ENCODE measurements at places on chromosomes 11 and 22. TPM values are rescaled to one million over a fixed set of nuclear protein-coding genes. Genes with fewer than 3 reads are reported as not detected.

OR5P2 gene
- not detected for total RNA-seq

DNA sequence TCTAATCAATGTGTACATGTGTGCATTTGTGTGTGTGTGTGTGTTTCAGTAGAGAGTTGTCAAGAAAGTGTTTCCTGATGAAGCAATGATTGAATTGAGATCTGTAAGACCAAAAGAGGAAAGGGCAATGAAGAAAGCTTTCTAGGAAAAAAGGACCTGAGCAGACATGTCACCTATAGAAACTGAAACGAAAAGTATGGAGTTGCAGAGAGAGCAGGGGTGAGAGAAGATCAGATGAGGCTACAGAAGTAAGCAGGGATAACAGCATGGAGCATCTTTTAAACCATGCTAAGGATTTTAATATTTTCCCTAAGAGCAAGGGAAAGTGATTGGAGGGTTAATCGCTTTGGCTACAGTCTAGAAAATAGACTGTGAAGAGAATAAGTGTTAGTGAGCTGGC is 1459.4 kb upstream of the TENM4 start:
- DNase-seq, result no peak

TYR gene
- not detected for total RNA-seq

GRCh38 chr11:8802251-8802650 is 108.7 kb upstream of the AKIP1 start:
- DNase-seq, result no peak

DNA sequence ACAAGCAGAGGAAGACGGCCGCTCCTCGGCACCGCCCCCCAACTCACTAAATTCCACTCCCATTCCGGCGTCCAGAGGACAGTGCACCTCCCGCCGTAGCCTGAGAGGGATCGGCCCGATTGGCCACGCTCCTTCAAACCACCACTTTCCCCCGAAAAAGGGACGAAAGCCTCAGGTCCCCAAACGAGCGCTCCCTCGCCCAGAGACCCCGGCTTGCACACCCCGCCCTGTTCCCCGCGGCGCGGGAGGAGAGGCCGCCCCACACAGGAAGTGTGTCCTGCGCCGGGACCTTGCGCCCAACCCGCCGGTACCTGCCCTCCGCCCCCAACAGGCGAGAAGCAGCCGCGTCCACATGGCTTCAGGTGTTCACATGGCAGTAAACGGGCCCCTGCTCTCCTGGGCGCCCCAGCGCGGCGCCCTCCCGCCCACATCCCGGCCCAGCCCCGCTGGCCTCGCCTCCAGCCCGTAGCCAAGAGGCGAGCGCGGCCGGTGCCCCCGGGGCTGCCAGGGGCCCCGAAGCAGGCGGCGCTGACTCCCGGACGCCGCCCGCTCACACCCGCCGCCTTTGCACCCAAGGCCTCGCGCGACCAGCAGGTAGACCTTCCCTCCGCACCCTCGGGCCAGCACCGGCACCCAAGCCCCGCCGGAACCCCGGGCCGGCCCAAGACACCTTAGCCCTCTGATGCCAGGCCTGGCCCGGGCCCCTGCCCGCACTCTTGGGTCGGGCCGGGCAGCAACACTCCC is 849 bp downstream of the TCF20 start:
- DNase-seq, result peak; percentile 87

BEST1 gene
- total RNA-seq, result 0.58 TPM

DNA sequence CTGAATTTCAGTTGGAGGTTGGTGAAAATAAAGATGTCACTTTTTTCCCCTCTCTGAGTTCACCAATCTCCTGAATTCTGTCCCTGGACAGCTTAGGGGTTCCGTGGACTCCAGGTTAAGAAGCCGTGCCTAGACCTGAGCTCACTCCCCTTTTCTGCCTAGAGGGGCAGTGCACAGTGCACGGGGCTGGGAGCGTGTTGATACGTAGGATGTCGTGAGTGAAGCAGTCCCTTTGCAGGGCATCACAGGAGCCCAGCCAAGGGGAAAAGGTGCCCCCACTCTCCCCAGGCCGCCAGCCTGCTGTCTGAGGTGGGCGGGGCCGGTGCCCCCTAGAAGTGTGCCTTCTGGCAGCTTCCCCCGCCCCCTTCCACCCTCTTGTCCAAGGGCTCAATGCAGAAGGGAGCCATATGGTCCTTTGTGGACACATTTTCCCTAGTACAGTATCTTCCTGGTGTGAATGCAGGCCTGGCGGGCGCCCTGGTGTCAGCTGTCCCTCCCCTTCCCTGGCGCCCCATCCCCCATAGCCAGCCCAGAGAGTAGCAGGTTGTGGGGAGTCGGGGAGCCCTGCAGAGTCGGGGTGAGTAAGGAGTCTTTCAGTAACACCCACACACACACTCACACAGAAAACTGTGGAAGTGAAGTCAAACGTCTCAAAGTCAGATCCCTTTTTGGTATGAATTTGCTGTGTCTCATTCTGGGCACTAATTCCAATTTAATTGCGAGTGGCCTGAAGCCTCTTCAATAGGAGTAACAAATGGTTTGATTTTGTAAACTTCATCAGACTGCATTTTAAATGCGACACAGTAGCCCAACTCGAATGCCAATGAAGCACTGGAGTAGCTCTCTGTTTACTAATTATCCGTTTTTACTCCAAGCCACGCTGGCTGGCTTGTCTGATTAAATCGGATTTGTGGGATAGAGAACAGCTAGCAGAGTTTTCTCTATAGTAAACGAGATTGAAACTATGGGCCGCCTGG is 67.5 kb upstream of the NNMT start:
- DNase-seq, result no peak

OSM gene
- 0.44 TPM for total RNA-seq

DNA sequence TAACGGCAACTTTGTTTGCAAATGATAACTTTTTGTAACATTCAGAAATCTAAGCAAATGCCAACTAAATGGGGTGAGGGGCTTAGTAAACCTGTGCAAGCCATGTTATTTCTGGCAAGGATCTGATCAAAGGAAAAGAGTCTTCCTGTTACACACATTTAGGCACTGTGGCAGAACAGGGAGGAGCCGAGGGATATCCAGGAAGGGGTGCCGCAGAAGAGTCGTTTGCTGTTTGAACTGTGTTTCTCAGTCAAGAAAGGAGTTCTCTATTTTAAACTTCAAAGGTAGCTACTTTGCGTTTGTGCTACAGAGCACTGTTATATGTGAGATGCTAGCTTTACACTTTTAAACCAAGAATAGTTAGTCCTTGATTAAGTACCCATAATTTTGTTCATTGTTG is 175.5 kb downstream of the ETS1 start:
- DNase-seq, result no peak

DNA sequence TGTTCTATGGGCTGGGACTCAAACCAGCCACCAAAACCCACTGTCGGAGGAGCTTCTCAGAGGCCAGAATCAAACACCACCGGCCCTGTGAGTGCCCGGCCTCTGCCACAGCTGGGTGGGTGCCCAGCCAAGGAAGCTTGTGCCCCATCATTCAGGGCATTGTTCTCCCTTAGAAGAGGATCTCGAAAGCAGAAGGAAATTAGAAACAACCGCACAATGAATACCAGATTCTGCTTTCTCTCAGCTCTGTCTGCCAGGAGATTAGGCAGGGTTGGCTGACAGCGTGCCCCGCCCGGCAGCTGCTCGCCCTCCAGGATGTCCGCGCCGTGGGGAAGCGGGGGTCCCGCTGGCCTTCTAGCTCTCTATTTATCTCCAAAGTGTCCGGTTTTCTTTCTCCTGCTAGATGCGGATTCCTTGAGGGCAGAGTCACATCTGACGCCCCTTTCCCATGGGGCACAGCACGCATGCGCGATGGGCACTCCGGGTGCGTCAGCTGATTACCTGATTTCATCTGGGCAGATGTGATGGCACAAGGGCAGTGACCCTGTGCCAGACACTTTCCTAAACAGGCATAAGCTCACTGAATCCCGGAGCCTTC is 25.5 kb downstream of the SCGB1A1 start:
- peak; percentile 66 for DNase-seq

DNA sequence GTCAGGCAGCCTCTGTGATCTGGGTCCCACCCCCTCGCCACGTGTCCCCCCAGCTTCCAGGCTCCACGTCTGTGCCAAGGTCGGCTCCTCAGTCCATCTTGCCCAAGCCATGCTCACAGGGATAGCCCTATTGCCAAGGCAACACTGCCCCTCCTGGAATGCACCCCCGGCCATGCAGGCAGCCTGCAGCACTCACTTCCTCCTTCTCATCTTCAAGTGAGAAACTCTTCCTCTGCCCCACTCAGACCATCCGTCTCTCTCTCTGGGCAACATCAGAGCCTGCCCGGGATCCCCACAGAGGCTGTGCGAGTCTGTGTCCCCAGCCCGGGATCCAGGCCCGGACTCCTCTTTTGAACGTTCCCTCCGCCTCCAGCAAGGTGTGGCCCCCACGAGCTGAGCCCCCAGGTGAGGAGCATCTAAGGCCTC is 852.3 kb downstream of the BRD1 start:
- DNase-seq, result no peak

DNA sequence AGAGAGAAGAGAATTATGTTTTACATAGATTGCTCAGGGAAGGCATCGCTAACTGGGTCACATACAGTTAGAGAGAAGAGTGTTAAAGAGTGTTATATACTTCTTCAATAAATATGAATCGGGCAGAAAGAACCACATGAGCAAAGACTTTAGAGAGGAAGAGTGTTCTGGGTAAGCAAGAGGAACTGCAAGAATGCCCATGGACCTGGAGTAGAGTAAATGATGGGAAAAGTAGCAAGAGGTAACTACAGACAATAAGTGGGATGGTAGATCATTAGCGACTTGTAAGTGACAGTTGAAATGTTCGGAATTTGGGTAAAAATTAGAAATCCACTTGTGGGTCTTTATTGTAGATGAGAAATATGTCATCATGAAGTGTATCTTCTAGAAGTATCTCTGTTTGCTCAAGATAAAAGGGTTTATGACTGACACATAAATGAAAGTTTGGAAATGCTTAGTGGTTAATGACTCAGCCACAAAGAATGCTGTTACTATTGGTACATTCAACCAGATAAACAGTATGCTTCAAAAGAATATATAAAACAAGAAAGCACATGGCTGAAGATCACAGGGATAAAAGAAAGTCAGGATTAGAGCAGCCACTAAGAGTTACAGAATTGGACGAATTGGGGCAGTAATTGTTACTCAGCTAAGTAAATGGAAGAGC is 229.3 kb downstream of the CASP12 start:
- DNase-seq, result no peak

DNA sequence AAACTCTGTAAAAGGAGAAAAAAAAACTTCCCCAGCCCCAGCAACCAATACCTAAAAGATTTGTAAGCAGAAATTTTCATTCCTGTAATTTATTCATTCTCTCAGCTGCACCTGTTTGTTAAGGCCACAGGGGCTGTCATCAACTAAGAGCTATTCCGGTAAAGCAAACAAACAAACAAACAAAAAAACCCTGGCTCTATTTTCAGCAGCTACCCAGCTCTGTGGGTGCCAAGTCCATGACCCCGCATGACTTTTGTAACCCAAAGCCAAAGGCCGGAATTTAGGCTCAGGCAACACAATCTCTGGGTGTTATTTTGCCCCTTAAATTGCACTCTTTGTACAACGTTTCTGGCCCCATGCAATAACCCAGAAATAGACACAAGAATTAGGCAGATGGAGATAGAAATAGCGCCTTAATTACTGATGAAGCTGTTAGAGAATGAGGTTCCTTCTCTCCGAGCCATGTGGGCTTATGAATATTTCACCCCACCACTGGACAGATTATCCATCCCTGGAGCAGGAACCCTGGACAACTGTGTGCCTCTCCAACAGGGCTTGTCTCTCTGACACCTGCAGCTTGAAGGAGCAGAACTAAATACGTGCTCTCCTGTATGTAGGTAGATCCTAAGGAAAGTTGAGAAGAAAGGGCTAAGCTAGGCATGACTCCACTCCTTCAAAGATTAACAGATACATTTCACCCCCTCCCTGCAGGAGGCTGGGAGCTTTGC is 29.4 kb downstream of the APOL6 start:
- DNase-seq, result no peak

DNA sequence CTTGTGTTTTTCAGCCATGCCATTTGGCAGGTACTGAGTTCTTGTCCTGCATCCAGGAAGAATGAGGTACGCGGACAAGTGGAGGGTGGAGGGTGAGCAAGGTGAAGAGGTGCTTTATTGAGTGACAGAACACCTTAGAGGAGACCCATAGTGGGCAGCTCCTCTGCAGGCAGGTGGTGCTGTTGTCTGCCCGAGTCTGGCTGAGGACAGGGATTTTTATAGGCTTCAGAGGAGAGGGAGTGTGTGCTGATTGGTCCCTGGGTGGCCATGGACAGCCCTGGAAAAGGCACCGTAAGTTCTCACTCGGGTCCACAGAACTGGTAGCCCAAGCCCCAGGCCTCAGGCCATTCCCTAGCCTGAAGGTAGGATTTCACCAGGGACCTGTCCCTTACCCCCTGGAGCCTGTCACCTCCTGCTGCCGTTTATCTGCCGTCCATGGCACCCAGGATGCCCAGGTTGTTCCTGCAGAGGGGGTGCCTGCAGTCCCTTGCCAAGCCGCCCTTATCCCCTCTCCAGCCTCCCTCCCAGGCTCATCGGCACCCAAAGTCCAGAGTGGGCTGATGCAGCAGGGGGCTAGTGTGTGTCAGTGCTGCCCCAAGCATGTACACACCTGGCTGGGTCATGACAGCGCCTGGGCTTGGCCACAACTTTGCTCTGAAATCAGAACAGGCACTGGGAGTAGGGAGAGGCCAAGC is 213.6 kb downstream of the LRRC4C start:
- DNase-seq, result no peak

- no peak for DNase-seq
Observed at GRCh38 chr11:12137938-12138731, 27.7 kb downstream of the MICAL2 start.

GRCh38 chr11:14861680-14862079 is 30.4 kb downstream of the CYP2R1 start:
- peak; percentile 86 for DNase-seq

GRCh38 chr11:78909386-78909785 is 334.7 kb upstream of the NARS2 start:
- no peak for DNase-seq

DNA sequence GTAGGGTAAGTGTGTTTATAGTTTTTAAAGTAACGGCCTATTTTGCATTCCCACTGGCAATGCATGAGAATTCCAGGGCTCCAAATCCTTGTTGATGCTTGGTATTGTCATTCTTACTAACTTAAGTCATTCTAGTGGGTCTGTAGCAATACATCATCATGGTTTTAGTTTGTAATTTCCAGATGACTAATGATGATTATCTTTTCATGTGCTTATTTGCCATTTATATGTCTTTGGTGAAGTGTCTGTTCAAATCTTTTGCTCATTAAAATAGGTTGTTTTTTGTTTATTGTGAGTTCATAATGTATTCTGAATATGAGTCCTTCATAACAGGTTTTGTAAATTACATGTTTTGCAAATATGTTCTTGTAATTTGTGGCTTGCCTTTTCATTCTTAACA is 31.2 kb downstream of the MTMR3 start:
- no peak for DNase-seq

MUC2 gene
- total RNA-seq, result 1,438 TPM

ZNF280A gene
- total RNA-seq, result not detected

MPEG1 gene
- 17.6 TPM for total RNA-seq

- DNase-seq, result no peak
Observed at GRCh38 chr22:47813661-47814060, 1051.2 kb downstream of the TBC1D22A start.

GRCh38 chr22:46239261-46240048 is 10.6 kb downstream of the CDPF1 start:
- no peak for DNase-seq

BIRC3 gene
- 66.3 TPM for total RNA-seq

- DNase-seq, result no peak
Observed at GRCh38 chr11:2870460-2870859, 15.1 kb downstream of the CDKN1C start.

- no peak for DNase-seq
Observed at GRCh38 chr11:81165164-81165563, 1568.5 kb downstream of the FAM181B start.
